ENCODE measurements at places on chromosomes 7 and 10.

DNA sequence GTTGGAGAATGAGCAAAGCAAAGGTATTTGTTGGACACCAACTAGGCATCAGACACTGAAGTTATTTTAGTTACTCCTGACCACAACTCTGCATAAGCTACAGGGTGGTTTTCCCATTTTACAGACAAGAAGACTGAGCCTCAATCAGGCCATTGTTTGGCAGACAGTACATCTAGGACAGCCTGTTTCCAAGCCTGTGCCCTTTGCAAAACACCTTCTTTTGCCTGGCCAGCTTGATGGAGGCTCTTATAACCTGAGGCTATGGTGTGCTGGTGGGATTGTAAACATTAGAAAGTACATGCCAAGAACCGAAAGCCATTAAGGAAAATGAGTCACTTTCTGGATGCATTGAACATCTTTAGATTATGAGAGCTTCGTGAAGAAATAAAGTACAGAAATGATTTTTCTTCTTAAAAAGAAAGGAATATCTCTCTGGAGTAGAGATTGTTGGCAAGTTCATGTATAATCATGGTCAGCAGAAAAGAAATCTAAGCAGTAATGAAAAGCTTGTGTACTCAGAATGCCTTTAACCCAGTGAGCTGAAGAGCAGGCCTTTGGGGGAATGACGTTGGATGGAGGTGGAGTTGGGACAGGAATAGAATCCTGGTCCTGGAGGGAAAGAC, 140.6 kb downstream of the KIAA1217 start:
- DNase-seq, result no peak

DNA sequence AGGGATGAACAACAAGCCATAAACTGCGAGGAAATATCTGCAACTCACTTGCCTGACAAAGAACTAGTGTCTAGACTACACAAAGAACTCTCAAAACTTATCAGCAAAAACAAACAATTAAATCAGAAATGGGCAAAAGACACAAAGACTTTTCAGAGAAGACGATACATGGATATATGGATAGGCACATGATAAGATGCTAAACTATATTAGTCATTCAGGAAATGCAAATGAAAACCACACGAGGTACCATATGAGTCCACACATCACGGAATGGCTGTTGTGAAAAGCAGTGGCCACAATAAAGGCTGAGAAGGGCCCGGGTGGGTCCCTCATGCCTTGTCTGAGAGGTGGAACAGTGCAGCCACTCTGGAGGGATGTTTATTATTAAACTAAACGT, 267.8 kb downstream of the WDR37 start:
- no peak for DNase-seq

DNA sequence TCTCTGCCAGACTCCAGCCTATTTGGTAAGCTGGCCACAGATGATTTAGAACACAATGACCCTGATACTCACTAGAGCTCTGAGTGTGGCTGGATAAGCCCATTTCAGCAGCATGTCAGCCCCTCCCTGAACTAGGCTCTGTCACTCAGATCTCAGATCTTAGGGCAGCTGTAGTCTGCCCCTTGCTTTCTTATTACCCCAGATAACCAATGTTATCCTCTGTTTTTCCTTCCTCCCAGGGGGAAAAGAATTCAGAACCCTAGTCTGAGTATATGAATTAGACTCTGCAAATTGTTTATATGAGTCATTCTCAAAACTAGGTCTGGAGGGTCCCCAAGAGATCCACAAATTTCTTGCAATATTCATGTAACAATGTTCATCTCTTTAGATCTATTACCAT, 286.2 kb downstream of the KCNMA1 start:
- DNase-seq, result no peak

DNA sequence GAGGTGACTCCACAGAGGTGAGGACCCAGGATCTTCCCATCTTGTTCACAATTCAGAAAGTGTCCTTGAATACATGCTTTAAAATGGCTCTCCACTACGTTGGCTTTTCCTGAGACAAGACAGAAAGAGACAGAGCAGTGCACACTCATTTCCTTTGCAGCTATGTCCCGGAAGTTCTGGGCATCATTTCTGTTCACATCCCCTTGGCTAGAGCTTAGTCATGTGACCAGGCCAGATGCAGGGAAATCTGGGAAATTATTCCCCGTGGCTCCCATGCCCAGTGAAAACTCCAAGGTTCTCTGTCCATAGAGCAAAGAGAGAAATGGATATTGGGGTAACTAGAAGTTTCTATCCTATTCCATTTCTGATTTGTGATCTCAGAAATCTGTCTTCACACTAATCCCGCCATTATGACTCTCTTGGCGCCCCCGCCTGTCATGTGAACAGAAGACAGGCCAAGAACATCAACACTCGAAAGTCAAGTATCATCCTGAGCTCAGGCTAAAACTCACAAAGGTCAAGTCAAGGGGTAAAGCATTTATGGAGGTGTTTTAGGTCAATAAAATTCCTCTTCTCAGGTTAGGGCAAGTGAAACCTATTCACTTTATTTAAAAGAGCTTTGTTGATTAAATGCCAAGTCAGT, 251.4 kb upstream of the HABP2 start:
- DNase-seq, result no peak

DNA sequence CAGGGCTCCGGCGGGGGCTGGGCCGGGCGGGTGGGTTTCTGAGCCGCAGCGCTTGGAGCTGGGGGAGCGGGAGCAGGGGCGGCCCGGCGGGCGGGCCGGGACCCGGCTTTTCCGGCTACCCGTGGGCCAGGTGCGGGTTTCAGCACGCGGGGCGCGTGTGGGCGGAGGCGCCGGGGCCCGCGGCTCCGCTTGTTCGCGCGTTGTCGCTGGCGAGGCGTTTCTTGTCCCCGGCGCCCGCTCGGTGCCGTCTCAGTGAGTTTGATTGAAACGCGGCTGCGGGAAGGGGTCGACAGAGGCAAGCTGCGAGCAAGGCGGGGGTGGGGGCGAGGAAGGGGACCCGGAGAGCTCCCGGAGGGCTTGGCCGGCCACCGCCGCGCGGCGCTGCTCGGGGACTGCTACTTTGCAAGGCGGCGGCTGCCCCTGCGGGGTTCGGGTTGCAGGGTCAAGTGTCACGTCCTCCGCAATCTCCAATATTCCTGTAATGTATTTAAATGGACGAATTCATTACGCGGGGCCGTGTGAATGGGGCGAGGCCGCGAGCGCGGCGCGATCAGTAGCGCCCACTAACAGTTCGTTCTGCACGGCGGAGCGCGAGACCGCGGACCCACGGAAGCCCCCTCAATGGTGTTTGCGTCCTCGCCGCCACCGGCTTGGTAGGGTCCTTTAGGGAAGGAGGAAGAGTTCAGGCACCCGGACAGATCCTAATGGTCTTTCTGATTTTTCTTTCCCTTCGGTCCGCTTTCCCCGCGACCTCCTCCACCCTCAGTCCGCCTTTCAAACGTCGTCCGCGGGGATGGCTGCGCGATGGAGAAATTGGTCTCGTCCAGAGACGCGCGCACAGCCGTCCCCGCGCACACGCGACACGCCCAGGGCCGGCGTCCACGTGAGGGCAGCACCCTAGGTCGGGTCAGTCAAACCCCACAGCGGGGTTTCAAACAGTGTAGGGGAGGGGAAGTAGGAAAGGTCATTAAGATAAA, 76.9 kb downstream of the INSIG1 start:
- DNase-seq, result no peak

- no peak for DNase-seq
Observed at GRCh38 chr10:86197166-86197790, 169.3 kb downstream of the GRID1 start.

DNA sequence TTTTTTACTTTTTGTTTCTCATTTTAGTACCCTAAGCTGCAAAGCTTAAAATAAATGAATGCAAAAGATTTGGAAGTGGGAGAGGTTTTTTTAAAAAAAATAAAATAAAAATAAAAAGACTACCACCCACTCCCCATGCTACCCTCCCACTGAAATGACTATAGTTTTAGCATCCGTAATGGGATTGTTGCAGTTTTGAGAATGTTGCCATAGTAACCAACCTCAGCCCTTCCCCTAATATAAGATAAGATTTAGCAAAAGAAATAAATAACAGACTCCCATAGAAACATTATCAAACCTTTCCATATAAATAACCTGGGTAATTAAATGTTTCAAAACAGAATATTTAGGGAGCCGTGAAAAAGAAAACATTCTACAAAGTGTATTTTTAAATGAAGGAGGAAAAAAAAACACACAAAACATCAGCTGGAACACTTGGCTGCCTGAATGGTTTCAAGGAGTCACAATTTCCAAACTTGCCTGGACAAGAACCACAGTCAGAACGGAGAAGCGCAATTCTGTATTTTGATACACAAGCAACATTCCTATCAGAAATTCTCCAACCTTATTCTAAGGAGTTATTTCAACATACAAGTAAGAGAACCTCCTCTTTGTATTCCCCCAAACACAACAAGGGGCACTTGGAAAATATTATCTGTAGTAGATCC, 57.4 kb downstream of the DGKI start:
- DNase-seq, result no peak

- DNase-seq, result no peak
Observed at GRCh38 chr7:157310676-157311185, 26.1 kb upstream of the DNAJB6 start.

GRCh38 chr7:82701949-82702348, 258.4 kb upstream of the CACNA2D1 start:
- DNase-seq, result no peak

DNA sequence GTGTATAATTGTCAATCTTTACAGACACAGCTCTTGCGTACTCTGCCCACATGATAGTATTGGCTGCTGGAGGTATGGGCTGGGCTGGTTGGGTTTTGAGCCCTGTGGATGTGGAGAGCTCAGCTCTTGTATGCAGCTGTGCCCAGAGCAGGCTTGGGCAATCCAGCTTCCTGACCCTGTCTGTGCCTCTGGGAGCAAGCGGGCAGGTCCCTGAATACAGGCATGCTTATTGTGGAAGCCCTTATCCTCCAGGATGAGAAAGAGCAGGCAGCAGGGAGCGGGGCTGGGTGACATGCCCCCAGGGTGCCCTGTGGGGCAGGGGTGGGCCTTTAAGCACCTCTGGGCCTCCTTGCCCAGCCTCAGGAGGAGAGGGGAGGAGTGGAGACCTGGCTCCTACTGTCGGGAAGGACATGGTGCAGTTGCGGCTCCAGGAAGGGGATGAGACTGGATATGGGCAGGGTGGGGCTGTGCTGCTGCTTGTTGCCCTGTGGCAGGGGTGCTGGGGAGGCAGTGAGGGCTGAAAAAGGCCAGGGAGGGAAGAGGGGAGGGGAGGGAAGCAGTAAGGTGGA, 32.7 kb upstream of the SH2D4B start:
- no peak for DNase-seq

Data from coronary artery (tissue), 2 donors.